MM.1S (cell line): ENCODE measurements at places on chromosomes 7 and 10.
A peak's percentile ranks its signal among the peaks of the same experiment; 100 is the strongest.

- no peaks in the 10 kb centered on the region for H3K4me1 ChIP-seq
- no peaks in the 10 kb centered on the region for H3K36me3 ChIP-seq
- H3K4me3 ChIP-seq, result no peak overlapping the region
Measured at GRCh38 chr7:4707217-4707741, 25.2 kb downstream of the FOXK1 start.

DNA sequence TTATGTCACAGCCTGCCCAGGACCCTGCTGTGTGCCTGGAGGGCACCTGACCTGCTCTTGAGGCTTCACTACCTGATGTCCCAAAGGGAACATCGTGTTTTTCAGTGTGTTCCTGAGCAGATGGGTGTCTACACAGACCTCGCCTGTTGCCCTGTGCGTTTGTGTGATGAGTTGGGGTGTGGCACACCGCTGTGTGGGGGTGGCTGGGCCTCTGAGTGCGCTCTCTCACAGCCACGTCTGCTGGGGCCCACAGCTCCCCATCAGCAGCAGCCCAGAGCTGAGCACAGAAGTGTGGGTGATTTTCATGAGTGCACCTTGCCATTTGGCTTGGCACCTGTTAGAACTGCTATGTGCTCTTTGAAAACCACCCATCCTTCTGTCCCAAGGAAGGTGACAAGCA lies 121.5 kb downstream of the NKX6-2 start:
- no peak overlapping the region for H3K4me3 ChIP-seq
- H3K27ac ChIP-seq, result no peak overlapping the region
- no peak for DNase-seq
- H3K36me3 ChIP-seq, result no peaks in the 10 kb centered on the region
- H3K27me3 ChIP-seq, result no peaks in the 10 kb centered on the region
- no peaks in the 10 kb centered on the region for H3K4me1 ChIP-seq

- no peaks in the 10 kb centered on the region for H3K27me3 ChIP-seq
- no peak for DNase-seq
- no peak overlapping the region for H3K4me3 ChIP-seq
Measured at GRCh38 chr10:93139059-93139655, 65.5 kb downstream of the CYP26A1 start.

DNA sequence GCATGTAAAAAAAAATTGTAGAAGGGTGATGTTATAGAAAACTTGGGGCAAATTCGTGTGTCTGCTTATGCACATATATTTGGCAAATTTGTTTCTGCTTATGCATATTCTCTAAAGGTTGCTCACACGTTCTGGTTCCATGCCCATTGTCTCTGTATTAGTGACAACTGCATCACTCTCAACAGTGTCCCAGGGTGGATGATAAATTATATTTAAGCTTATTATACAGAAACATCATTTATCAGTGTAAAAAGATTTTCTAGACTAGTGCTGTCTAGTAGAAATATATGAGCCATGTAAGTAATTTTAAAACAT lies 4.1 kb downstream of the STK31 start:
- no peak overlapping the region for H3K4me3 ChIP-seq
- no peaks in the 10 kb centered on the region for H3K4me1 ChIP-seq
- H3K27ac ChIP-seq, result no peak overlapping the region

GRCh38 chr10:116756277-116756676 lies 13.9 kb upstream of the HSPA12A start:
- H3K27ac ChIP-seq, result no peak overlapping the region
- no peaks in the 10 kb centered on the region for H3K36me3 ChIP-seq
- DNase-seq, result no peak
- no peaks in the 10 kb centered on the region for H3K4me1 ChIP-seq
- no peak overlapping the region for H3K4me3 ChIP-seq

GRCh38 chr7:116528008-116528789 lies 3.4 kb downstream of the CAV1 start:
- no peaks in the 10 kb centered on the region for H3K27me3 ChIP-seq
- H3K4me3 ChIP-seq, result peak overlapping the region; percentile 92
- peak; percentile 27 for DNase-seq
- peak overlapping the region; percentile 18; the same call in 1 of the 2 replicates for H3K27ac ChIP-seq
- H3K4me1 ChIP-seq, result peaks cover 41% of the 10 kb centered on the region
- H3K36me3 ChIP-seq, result no peaks in the 10 kb centered on the region

DNA sequence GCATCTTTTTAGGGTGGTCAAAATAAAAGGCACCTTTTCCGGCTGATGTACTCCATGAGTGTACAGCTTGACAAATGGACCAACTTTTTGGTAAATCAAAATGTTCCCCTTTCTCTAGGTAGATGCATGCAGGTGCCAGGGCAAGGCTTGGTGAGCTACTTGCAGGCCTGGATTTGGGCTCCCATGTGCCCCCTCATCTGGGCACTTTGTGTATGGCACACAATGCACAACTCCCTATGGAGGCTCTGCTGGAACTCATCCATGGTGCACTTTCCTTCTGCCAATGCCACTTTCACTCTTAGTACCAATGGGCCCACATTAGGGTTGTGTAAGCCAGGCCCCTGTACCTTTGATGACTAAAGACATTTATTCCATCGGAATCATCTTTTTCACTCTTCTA lies 300.8 kb downstream of the SDHAF3 start:
- DNase-seq, result no peak
- H3K36me3 ChIP-seq, result no peaks in the 10 kb centered on the region
- no peaks in the 10 kb centered on the region for H3K27me3 ChIP-seq
- H3K4me3 ChIP-seq, result no peak overlapping the region
- H3K27ac ChIP-seq, result no peak overlapping the region

DNA sequence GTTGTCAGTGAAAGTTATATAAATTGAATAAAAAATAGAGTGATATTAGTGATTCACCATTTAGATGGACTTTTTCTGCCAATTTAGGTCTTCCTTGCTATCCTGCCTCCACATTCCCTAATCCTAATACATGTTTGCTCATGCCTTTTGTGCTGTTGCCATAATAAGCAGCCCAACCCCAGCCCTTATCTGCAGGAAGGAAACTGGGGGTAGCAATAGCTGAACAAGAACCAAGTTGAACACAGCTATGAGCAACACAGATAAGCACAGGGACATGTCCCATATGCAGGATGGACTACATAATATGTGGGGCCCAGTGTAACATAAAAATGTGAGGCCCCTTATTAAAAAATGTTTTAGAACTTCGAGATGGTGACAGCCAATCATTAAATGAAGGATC lies 91.2 kb upstream of the AHR start:
- DNase-seq, result no peak
- H3K4me1 ChIP-seq, result no peaks in the 10 kb centered on the region
- H3K27ac ChIP-seq, result no peak overlapping the region

DNA sequence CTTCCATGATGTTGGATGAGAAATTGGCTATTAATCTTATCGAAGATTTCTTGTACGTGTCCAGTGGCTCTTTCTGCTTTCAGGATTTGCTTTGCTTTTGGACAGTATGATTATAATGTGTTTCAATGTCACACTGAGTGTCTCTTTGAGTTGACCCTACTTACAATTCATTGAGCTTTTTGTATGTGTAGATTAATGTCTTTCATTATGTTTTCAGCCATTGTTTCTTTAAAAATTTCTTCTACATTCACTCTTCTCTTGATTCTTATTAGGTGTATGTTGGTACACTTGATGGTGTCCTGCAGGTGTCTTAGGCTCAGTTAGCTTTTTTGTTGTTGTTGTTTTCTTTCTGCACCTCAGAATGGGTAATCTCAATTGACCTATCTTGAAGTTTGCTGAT lies 16.6 kb downstream of the PLAC9 start:
- H3K4me1 ChIP-seq, result peaks cover 16% of the 10 kb centered on the region
- no peak overlapping the region for H3K27ac ChIP-seq
- H3K36me3 ChIP-seq, result peaks cover 4% of the 10 kb centered on the region; the same call in 1 of the 2 replicates
- DNase-seq, result no peak

GRCh38 chr10:94172332-94172731 lies 178.6 kb downstream of the PLCE1 start:
- DNase-seq, result no peak
- H3K27ac ChIP-seq, result no peak overlapping the region
- no peaks in the 10 kb centered on the region for H3K4me1 ChIP-seq
- no peaks in the 10 kb centered on the region for H3K27me3 ChIP-seq
- H3K36me3 ChIP-seq, result no peaks in the 10 kb centered on the region

- H3K27me3 ChIP-seq, result no peaks in the 10 kb centered on the region
- no peaks in the 10 kb centered on the region for H3K4me1 ChIP-seq
- DNase-seq, result no peak
- H3K4me3 ChIP-seq, result no peak overlapping the region
- H3K36me3 ChIP-seq, result no peaks in the 10 kb centered on the region
Measured at GRCh38 chr7:1539882-1540775, 9.6 kb downstream of the MAFK start.

DNA sequence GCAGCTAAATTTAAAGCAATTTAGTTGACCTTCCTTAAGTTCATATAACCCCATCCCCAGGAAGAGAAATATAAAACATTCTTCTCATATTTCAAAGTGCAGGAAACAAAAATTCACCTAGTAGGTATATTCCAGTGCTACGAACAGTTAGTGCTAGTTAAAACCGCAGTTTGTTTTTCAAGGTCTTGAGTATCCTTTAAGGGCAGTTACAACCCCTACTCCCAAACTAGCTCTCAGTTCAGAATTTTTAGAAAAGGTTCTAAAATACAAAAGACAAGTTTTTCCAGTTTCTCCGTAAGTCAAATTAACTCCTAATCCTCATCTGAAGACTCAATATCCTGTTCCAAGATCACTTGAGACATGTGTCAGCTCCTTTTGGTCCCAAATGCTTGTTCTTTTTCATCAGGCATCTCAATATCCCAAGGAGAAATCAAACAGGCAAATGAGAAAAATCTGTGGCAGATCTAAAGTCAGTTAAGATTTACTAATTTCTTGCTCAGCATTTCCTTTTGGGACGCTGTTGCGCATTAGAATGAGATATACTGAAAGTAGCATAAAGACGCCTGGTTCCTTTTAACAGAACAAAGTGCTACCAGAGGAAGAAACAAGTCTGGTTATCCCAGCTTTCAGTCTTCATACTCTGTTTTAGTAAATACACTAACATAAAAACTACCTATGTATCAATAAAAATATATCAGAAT lies 51.8 kb downstream of the ARHGAP12 start:
- no peak overlapping the region for H3K27ac ChIP-seq
- H3K36me3 ChIP-seq, result no peaks in the 10 kb centered on the region
- H3K4me3 ChIP-seq, result no peak overlapping the region
- no peak for DNase-seq
- no peaks in the 10 kb centered on the region for H3K27me3 ChIP-seq

DNA sequence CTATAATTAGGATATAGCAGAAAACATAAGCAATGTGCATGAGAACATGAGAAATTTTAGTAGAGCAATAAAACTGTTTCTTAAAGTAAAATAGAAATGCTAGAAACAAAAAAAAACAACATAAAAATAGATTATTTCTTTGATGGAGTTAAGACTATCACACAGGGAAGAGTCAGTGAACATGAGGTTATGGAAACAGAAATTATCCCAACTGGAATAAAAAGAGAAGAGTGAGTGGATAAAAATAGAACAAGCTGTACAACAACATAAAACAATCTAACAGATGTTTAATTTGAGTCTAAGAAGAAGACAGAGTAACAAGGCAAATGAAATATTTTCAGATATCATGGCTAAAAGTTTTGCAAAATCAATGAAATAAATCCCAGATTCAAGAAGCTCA lies 7.5 kb upstream of the OR6B1 start:
- no peak for DNase-seq
- no peaks in the 10 kb centered on the region for H3K27me3 ChIP-seq
- H3K27ac ChIP-seq, result no peak overlapping the region
- no peaks in the 10 kb centered on the region for H3K36me3 ChIP-seq
- H3K4me3 ChIP-seq, result no peak overlapping the region

- no peaks in the 10 kb centered on the region for H3K27me3 ChIP-seq
- no peaks in the 10 kb centered on the region for H3K4me1 ChIP-seq
- no peak overlapping the region for H3K4me3 ChIP-seq
- H3K36me3 ChIP-seq, result no peaks in the 10 kb centered on the region
- DNase-seq, result no peak
Measured at GRCh38 chr10:59173414-59173813, 3.0 kb upstream of the PHYHIPL start.

DNA sequence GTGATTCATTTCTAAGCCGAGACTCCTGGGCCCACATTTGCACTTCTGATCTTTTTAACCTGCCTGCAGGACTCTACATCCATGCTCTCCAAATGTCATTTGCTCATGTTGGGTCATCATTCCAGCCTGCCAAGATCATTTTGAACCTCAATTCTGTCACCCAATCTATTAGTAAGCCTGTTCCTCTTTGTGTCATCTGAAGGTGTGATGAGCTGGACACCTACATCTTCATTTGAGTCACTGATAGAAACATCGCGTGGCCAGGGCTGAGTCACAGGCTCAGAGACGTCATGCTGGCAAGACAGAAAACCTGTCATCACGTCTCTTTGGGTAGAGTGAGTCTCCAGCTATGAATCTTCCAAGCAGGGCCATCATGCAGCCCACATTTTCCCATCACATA lies 65.3 kb upstream of the SLF2 start:
- H3K27me3 ChIP-seq, result peaks cover 55% of the 10 kb centered on the region
- H3K4me1 ChIP-seq, result no peaks in the 10 kb centered on the region
- no peaks in the 10 kb centered on the region for H3K36me3 ChIP-seq
- H3K4me3 ChIP-seq, result no peak overlapping the region

- H3K4me3 ChIP-seq, result no peak overlapping the region
- no peak for DNase-seq
- H3K27me3 ChIP-seq, result no peaks in the 10 kb centered on the region
Measured at GRCh38 chr10:118624747-118625146, 29.3 kb upstream of the PRLHR start.

- H3K27me3 ChIP-seq, result no peaks in the 10 kb centered on the region
- no peak overlapping the region for H3K4me3 ChIP-seq
- no peak for DNase-seq
- H3K36me3 ChIP-seq, result no peaks in the 10 kb centered on the region
Measured at GRCh38 chr10:90313576-90314325, 544.1 kb downstream of the HTR7 start.

DNA sequence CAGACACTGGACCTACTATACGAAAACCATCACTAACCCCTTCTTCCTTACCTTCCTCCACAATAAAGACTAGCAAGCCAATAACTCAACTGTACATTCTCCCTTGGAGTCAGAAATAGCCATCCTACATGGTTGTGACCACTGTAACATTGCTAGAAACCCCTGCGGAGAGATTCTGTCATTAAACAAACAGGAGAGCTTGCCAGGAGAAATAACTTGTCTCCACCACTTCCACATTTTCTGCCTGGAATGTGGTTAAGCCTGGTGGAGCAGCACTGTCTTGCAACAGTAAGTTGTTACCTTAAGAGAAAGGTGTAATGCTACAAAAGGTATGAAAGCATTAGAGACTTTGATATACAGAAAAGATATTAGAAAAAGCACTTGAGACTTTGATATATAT lies 45.8 kb downstream of the THSD7A start:
- no peak overlapping the region for H3K27ac ChIP-seq
- no peaks in the 10 kb centered on the region for H3K36me3 ChIP-seq
- H3K27me3 ChIP-seq, result no peaks in the 10 kb centered on the region
- H3K4me3 ChIP-seq, result no peak overlapping the region

DNA sequence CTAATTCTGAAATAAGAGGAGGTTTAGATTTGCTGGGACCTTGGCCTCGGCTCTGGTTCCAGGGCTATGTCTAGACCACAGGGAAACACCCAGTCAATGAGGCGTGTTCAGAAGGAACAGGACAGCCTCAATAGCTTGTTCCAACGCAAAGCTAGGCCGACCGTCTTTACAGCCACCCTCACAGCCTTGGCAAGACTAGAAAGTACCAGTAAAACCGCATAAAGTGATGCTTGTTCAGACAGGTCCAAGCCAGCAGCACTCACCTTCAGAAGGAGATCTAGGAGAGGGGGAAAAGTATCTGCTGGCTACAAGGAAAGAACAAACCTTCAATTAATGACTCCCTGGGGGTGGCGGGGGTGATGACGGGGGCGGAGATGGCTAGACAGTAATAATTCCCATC lies 50.1 kb upstream of the LMTK2 start:
- no peak for DNase-seq
- no peaks in the 10 kb centered on the region for H3K27me3 ChIP-seq
- H3K27ac ChIP-seq, result no peak overlapping the region
- no peaks in the 10 kb centered on the region for H3K36me3 ChIP-seq

GRCh38 chr7:39532832-39533231 lies 33.4 kb upstream of the YAE1 start:
- H3K27me3 ChIP-seq, result no peaks in the 10 kb centered on the region
- no peak for DNase-seq
- H3K4me1 ChIP-seq, result no peaks in the 10 kb centered on the region
